ENCODE measurements at places on chromosomes 5 and 9.

GRCh38 chr9:124428751-124429529 is 13.7 kb upstream of the PSMB7 start:
- no peak for DNase-seq

DNA sequence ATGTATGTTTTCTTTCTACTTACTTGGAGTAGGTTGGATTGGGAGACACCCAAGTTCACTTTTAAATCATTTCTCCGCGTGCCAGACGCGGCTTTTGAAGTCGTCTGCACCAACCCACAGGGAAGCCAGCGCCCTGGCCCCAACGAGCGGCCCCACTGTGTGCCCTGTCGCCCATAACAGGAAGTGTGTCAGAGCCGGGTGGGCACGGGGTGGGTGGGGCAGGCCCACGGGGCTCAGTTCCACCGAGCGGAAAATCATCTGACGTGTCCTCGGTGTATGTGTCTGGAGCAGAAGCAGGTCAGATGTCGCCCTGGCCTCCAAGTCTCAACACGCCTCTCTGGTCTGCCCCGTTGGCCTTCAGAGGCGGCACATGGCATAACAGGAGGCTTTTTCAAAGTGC is 22.7 kb upstream of the SMIM23 start:
- no peak for DNase-seq

DNA sequence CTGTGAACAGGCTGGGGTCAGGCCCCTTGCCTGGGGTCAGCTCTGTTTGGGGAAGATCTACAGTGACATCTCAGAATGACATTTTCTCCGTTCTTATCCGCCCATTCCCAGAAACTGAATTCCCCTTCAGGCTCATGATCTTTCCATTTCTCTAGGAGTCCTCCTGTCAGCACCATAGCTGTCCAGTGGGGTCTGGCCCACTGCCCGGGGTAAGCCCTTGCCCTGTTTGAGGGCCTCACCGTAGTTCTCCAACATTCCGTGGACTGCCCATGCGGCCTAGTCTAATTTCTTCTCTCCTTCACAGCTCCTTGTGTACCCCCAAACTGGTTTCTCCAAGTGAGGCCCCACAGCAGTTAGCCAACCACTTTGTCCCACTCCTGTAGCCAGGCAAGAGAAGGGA is 68.4 kb downstream of the ENTREP1 start:
- DNase-seq, result no peak

DNA sequence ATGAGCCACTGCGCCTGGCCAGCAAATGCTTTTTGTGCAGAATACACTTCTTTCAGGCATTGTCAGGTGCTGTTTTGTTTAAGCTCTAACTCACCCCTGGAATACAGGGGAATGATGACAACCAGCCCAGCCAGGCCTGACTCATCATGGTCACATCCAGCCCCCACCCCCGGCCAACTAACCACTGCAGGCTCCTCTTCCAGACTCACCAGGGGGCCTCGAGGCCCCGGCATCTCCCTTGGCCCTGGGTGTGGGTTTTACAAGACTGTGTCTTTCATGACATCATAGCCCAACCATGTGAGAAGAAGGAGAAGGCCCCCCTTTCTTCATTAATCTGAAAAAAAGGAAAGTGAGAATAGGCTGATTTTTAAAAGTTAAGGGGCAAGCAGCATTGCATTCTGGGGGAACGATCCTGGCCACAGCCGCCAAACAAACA is 35.5 kb downstream of the OLFML2A start:
- DNase-seq, result no peak

DNA sequence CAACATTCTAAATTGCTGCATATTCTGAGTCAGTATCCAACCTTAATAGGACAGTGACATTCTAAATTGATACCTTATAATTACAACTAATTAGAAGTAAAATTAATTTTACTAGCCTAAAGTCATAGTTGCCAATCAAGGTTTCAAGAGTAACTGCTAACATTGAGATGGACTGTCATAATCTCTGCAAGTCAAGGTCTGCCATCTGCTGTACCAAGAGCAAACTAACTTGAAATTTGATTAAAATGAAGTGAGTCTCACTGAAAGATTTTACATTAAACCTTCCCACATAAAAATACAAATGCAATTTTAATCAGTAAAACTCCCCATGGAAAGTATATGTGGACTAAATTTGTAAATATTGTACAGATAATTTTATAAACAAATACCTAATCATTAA is 235.3 kb downstream of the PRDM9 start:
- DNase-seq, result no peak
